Type B pancreatic cell (in vitro differentiated cells): ENCODE measurements at places on chromosomes 4 and X. TPM values are rescaled to one million over a fixed set of nuclear protein-coding genes. Genes with fewer than 3 reads are reported as not detected.

RASL11B gene
- total RNA-seq: 2.7 and 15.7 TPM in 2 replicates

FGF16 gene
- total RNA-seq: not detected in 2 replicates

GPR119 gene
- 11.9 and 21.9 TPM in 2 replicates for total RNA-seq

THAP9 gene
- 5.3 and 8.4 TPM in 2 replicates for total RNA-seq

BGN gene
- 2.7 and 29.6 TPM in 2 replicates for total RNA-seq

ADH1B gene
- total RNA-seq: 2.2 and 6.1 TPM in 2 replicates

GRCh38 chr4:74235135-74235534 lies 73.1 kb upstream of the EPGN start:
- no peak for DNase-seq

- DNase-seq: no peak
These were observed 1.6 kb upstream of the SETD7 start for GRCh38 chr4:139557556-139558110.

- no peak for DNase-seq
These were observed 251.2 kb downstream of the CFAP299 start for GRCh38 chr4:80586716-80587115.

DNA sequence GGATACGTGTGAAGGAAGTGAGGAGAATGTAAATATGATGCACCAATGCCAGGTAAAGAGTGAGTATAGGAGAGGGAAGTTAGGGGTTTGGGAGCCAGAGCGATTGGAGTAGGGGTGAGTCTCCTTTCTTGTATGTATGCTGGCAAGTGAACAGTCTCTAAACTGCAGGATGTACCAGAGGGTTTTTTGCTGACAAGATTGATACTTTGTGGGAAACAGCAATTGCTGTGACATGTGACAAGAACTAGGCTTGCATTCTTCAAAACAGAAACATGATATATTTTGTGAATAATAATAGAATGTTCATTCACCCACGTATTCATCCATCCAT lies 706 bp downstream of the CHIC1 start:
- no peak for DNase-seq

GRCh38 chr4:112327965-112328733 lies 31.0 kb downstream of the ALPK1 start:
- no peak for DNase-seq

GRCh38 chrX:149949743-149950436 lies 11.6 kb upstream of the EOLA2 start:
- no peak for DNase-seq

DNA sequence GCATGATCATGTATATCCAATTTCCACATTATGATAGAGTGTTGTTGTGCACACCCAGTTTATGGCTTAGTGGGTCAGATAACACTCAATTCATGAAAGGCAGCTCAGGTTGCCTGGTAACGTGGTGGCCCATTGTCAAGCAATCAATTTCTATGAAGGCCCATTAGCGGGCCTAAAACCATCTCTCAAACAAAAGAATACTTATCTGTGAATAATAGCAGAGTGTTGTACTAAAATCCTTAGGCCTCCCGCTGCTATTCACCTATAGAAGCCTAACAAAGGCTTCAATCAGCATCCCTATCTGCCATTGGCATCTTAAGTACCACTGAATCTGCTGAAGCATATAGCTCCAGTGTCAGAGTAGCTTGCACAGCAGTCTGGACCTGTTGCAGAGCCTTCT lies 849.6 kb upstream of the POU3F4 start:
- DNase-seq: no peak

GRCh38 chrX:30702736-30703135 lies 49.5 kb downstream of the GK start:
- DNase-seq: no peak

GRCh38 chr4:71050809-71051208 lies 57.4 kb downstream of the DCK start:
- no peak for DNase-seq

DNA sequence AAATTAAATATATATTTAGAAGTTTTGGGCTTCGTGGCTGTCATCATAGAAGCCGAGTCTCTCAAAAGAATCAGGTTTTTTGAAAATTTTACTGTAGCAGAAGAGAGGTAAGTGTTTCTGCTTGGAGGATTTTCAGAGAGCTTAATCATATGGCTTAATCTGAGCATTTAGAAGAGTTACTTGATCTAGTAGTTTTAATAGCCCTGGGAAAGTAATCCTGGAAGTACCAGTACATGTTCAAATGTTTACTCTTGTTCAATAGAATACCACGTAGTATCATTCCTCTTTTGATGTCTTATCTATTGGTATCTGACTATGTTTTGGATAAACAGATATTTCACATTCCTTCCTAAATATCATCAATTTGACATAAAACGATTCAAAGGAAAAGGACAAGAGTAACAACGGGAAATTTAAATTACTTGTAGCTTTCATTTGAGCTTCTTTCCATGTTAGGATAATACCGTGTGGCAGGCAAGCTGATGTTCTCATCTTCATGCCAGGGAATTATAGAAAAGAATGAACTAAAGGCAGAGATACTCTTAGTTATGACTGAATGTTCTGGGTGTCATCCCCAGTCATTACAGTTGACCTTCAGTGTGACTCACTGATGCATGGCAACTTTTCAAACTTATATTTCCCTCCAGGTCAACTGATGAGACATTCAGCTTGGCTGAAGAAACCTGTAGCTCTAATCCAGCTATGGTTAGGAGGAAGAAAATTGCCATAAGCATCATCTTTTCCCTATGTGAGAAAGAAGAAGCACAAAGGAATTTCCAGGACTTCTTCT lies 89.8 kb downstream of the FNIP2 start:
- DNase-seq: no peak

DNA sequence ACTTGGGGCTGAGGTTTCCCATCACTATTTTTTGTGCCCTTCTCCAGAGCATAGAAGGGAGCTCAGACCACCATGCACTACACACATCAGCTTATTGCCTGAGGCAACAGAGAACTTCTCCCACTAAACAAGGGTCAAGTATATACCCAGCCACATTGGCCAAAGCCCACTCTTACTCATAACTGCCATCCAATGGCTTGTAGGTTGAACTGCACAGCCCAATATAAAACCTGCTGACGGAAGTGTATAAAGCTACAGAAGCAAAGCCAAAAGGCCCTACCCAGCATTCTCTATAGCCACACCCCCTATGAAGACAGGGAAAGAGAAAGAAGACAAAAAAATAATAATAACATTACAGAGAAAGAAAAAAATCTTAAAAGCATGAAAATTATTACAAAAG lies 139.7 kb downstream of the LRBA start:
- no peak for DNase-seq

GRCh38 chr4:114519368-114519767 lies 79.2 kb upstream of the UGT8 start:
- no peak for DNase-seq

- no peak for DNase-seq
These were observed 241.7 kb downstream of the SNCA start for GRCh38 chr4:89595125-89595789.

GRCh38 chr4:39341075-39341725 lies 25.0 kb downstream of the RFC1 start:
- DNase-seq: no peak

GRCh38 chr4:76197971-76198410 lies 15.6 kb downstream of the SCARB2 start:
- no peak for DNase-seq

DNA sequence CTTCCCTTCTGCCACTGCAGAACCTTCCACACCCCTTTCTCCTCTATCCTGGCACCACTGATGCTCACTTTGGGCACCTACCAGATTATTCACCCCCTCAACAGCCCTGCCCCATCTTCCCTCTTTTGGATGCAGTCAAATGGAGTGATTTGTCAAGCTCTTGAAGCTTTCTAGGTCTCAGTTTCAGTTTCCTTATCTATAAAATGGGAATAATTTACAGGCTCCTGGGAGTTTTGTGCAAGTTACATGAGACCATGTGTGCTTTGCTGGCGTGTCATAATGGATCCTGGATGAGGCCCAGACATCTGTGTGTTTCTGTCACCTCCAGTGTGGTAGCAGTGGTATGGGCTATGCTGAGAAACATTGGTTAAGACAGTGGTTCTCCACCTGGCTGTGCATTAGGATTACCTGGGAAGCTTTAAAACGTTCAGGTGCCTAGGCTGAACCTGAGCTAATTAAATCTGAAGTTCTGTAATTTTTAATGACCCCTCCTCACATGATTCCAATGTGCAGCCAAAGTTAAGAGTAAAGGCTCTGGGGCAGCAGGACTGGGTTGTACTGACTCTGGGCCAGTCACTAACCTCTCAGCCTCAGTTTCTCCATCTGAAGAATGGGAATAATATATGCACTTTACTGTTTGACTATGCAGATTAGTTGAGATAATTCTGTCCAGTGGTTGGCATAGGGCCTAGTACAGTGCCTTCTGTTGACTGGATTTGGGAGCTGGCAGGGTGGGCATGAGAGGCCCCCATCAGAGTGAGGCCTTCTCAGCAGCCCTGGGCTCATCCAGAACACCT lies 6.8 kb upstream of the MGST2 start:
- DNase-seq: no peak

GRCh38 chrX:34381241-34381640 lies 249.1 kb upstream of the FAM47A start:
- DNase-seq: no peak

- no peak for DNase-seq
These were observed 11.7 kb downstream of the XK start for GRCh38 chrX:37697169-37697760.

DNA sequence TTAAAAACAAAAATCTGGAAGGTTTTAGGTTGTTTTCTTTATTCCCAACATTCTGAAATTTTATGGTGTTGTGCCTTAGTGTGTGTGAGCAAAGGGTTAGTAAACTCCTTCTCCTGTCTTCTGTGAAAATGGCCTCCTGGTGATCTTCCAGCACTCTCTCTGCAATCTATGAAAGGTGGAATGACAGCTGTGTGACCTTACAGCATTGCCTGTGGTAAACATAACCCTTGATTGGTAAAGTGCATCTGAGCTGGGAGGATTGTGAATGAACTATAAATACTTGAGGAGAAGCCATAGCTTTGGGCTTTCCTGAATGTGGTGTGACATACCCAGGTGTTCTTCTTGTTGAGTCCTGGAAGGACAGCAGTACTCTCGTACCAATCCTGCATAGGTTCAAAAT lies 10.0 kb downstream of the ART3 start:
- DNase-seq: no peak

DNA sequence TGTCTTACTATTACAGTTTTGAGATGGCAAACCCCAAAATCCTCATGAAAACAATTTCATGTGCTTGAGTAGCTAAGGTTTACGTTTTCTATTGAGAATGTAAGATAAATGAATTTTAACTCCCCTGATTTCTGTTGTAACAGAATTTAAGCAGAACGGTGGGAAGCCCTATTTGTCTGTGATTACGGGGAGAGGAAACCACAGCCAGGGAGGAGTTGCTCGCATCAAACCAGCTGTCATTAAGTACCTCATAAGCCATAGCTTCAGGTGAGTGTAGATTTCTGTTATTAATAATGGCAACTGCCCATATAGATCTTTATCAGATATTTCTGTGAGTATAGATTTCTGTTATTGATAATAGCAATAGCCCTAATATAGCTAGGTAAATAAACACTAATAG lies 44.2 kb upstream of the RHOH start:
- no peak for DNase-seq

DNA sequence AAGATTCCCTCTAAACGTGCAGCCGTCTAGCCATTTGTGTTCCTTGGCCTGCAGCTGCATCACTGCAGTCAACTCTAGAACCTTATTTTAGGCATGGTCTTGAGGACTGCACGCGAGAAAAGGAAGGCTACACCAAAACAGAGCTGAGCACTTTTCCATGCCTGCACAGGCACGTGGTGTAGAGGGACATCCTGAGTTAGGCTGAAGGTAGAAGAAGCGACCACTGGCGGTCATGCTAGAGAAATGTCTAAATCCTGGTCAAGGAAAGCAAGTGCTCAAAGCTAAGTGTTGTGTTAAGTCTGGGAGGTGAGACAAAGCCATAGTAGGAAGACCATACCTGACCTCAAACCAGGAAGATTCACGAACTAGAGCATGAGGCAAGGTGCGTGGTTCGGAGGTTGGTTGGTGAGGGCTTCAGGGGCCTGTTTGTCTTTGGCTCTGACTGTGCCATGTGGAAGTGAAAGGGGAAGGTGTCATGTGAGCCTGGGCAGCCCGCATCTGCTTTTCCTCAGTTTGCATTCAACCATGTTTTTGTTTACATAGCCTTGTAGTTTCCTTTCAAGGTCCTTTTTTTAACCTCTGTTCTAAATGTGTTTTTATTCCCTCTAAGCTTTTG lies 203.8 kb downstream of the AASDH start:
- no peak for DNase-seq

GRCh38 chrX:1591863-1592469 lies 562 bp downstream of the AKAP17A start:
- no peak for DNase-seq

- peak; percentile 70 for DNase-seq
These were observed 545 bp downstream of the DOCK11 start for GRCh38 chrX:118495958-118496762.

DNA sequence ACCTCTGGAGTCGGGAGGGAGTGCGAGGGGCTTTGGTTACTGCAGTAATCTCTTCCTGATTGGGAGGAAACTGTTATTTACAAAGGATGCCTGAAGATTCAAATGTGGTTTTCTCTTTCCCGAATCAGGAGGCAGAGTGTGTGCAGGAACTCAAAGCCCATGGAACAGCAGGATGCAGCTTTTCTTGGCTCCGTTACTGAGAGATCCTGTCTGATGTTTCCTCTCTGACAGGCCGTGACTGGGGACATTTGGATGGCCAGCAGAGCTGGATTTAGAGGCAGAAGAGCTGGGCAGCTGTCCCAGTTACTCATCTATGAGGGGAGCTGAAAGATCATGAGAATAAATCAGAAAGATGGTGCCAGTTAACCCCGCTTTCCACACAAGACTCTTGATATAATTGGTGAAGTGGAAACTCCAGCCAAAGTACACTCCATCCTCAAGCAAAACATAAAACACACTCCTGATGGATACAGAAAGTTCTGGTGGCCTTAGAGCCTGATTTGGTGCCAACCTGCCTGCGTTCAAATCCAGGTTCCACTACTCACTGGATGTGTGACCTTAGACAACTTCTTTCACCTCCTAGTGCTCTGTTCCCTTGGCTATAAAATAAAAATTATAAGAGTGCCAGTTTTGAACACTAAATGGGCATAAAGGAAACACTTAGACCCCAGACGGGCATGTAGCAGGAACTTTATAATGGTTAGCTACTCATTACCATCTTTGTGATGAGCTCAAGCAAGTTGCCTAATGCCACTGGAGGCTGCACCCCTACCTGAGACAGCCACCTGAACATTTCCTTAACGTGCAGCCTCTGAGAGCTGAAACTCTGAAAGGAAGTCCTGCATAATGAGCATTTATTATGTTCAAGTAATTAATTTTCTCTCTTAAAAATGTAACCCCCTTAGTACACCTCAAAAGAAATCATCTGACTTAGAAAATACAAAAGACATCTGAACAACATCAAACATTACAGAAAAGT lies 349.0 kb upstream of the GATB start:
- DNase-seq: no peak

DNA sequence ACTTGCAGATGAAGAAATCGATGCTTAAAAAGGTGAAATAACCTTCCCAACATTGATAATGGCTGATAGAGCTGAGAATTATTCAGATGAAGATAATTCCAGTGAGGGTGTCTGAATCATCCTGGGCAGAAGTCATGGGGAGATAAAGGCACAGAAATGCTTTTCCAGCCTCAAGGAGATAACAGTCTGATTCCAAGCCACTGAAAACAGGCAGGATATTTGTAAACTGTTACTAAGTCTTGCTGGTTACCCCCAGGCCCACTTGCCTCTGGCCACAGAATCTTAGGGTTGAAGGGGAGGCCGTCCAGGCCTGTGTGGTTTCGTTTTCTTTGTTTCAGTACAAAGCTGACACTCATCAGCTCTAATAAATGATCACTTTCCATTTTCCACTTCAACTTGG lies 158.5 kb downstream of the SH3KBP1 start:
- no peak for DNase-seq

- no peak for DNase-seq
These were observed 25.5 kb downstream of the DCUN1D4 start for GRCh38 chr4:51868449-51868847.
